AG09319 (cell line): ENCODE measurements at places on chromosomes 4 and X.

GRCh38 chr4:124997991-124998390, 285.5 kb upstream of the ANKRD50 start:
- DNase-seq = no peak

GRCh38 chr4:87704001-87704400, 53.9 kb downstream of the DMP1 start:
- DNase-seq = no peak

DNA sequence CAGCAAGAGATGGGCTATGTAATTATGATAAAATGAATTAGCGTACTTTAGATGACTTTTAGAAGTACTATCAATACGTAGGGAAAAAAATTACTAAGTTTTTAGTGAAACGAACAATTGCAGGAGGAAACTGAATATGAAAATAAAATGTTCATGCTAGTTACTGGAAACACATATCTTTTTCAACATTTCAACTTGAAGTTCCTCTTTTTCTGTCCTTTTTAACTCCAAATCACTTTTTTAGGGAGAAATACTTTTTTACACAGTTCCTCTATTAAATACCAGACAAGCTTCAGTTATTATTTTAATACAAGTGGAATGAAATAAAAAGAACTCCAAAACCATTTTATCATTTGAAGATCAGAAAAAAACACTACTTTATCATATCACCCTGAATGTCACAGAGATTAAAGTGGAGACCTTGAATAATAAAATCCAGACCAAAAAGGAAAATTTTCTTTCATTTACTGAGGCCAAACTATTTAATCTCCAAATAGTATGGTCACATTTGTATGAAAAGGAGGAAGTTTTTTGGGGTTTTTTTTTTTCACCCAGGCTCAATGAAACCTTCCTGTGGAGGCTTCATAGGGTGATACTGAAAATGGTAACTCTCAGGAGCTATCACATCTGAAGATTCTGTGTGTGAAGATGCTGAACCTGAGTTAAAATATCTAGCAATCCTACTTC, 306.2 kb downstream of the INPP4B start:
- DNase-seq = no peak

DNA sequence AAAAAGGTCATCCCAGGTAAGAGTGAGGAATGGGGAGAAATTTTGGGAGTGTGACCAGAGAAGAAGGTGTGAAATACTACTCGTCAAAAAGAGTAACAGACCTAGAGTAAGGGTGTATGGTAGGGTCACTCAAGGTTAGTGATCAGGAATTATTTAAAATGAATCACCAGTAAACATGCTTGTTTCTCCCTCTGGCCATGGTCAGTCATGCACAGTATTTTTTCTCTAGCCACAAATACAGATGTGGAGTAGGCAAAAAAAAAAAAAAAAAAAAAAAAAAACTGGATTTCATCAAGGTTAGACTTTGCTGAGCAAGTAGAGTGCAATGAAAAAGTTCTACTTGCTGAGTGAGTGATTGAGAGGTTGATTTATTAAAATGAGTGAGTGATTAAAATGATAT, 34.2 kb upstream of the SLIT2 start:
- peak; percentile 15 for DNase-seq

GRCh38 chr4:79788884-79789283, 284.1 kb downstream of the ANTXR2 start:
- DNase-seq = no peak

GRCh38 chrX:72604112-72604511, 31.5 kb upstream of the HDAC8 start:
- DNase-seq = no peak

GRCh38 chr4:6777636-6778281, 4.8 kb upstream of the KIAA0232 start:
- DNase-seq = no peak

- no peak for DNase-seq
These were observed 112.7 kb upstream of the PTPN13 start for GRCh38 chr4:86481440-86481839.

GRCh38 chr4:100838286-100838685, 320.5 kb upstream of the EMCN start:
- DNase-seq = no peak

GRCh38 chr4:77286906-77287305, 129.9 kb downstream of the CCNG2 start:
- DNase-seq = no peak

- DNase-seq = peak; percentile 61
These were observed 514.5 kb downstream of the INPP4B start for GRCh38 chr4:142331646-142332045.

GRCh38 chr4:141669501-141669900, 33.1 kb downstream of the IL15 start:
- no peak for DNase-seq

- no peak for DNase-seq
These were observed 124.0 kb downstream of the HMX1 start for GRCh38 chr4:8747467-8748235.

- DNase-seq = no peak
These were observed 15.2 kb downstream of the LINC00632 start for GRCh38 chrX:140724736-140725135.

GRCh38 chrX:79270401-79270800, 96.7 kb downstream of the ITM2A start:
- DNase-seq = no peak

- DNase-seq = no peak
These were observed 87.9 kb downstream of the TSPAN7 start for GRCh38 chrX:38649221-38649620.

- no peak for DNase-seq
These were observed 14.7 kb downstream of the APEX2 start for GRCh38 chrX:55014897-55015299.

DNA sequence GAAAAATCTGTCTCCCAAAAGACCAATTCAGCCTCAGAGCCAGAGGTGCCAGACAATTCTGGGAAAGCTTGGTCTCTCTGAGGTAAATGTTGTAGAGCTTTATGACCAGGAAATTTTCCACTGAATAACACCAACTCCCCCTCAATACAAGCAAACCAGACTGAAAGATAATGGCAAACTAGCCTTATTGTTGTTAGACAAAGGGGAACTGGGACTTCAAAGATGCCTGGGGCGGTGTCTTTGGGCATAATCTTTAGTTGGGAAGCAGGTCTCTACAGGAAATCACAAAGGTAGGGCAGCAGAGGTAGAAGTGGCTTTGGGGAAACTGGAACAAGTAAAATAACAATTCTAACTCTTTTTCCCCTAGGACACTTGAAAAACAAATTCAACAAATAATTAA, 12.0 kb downstream of the COL4A6 start:
- DNase-seq = no peak
